Right ventricle myocardium superior (tissue), 1 donor: ENCODE measurements at places on chromosomes 2 and 18. TPM values are rescaled to one million over a fixed set of nuclear protein-coding genes. Genes with fewer than 3 reads are reported as not detected.

DNA sequence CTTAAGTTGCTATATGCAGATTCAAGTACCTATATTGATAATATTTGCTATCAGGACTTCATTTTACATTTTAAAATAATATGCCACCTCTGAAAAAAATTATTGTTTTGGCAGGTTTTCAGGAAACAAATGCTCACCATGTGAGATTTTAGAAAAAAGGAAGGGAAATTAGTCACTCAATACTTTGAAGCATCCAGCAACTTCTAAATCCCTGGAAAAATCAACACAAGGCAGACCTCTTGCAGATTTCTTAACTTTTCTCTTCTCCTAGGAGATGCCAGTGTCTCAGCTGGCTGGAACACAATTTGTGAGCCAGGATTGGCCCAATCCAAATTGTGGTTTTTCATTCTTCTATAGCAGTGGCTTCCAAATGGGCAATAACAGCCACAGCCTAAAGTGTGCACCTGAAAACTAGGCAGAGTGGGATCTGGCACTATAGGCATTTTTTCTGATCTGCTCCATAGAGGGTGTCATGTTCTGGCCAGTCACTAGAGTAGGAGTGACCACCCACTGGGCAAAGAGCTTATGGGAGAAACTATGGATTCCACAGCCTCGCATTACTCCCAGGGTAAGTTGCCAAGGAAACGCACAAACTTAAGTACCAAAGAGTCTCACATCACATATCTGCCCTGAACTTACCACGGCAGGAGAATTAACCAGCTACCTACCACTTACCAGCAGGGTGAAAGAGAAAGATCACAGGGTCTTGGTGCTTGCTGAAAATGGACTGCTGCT, 28.1 kb upstream of the THOC1 start:
- no peak for DNase-seq

DNA sequence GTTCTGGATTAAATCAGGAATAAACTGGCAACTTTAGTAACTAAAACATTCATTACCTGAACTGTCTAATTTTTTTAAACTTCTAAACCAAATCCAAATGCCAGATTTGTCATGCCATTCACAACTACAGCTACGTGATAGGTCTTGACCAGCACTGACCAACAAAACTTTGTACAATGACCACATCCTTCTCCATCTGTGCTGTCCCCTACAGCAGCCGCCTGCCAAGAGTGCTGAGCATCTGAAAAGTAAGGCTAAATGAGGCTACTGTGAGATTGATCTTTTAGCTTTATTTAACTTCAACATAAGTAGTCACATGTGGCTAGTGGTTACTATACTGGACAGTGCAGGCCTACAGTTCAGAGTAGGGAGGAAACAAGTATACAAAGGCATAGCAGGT, 7.6 kb downstream of the FAM168B start:
- no peak for DNase-seq

- DNase-seq = no peak
Observed at GRCh38 chr2:45007961-45008295, 1.3 kb downstream of the SIX2 start.

Gene LRRFIP1
- 88.5 TPM for total RNA-seq

Gene SLC5A7
- 0.19 TPM for total RNA-seq

DNA sequence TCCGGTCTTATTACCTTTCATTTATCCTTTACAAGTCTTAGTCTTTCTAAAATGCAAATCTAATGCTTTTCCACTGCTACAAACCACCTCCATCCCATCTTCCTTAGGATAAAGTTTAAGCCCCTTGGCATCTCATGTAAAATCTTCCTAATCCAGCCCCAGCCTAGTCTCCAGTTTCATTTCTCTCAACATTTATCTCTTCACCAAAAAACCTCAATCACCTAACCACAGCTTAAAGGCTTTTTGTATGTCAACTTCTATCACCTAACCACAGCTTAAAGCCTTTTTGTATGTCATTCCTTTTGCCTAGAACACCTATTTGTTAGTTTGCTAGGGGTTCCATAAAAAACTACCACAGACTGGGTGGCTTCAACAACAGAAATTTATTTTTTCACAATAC, 4.2 kb downstream of the TRAK2 start:
- DNase-seq = no peak

DNA sequence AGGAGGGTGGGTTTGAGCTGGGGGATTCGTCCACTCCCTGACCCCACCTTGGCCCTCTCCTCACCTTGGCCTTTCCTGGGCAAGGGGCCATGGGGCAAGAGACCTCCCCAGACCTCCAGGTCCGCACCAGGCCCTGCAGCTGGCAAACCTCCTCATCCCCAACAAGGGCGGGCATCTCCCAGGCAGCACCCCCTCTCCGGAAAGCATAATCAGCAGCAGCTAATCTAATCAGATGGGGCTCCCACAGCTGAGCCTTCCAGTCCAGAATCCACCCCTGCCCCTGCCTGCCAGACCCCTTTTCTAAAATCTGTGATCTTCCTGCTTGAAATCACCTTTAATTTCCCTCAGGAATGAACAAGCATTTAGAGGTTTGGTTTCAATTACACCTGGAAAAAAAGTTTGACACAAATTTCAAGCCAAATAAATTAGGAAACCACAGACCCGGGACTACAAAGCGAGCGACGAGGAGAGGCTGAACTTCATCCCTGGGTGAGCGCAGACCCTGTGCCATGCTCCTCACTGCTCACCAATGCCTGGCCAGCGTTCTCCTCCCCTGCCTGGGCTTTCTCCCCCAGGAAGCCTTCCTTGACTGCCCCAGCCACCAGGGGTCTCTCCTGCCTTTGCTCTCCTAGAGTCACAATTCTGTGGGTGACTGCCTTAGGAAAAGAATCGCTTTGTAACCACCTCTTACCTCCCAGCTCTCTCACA, 143.0 kb upstream of the MYCN start:
- no peak for DNase-seq

DNA sequence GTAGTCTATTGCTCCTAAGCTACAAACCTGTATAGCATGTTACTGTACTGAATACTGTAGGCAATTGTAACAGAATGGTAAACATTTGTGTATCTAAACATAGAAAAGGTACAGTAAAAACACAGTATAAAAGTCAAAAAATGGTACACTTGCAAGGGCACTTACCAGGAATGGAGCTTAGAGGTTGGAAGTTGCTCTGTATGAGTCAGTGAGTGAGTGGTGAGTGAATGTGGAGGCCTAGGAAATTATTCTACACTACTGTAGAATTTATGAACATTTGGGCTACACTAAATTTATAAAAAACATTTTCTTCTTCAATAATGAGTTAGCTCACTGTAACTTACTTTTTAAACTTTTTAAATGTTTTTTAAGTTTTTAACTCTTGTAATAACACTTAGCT, 19.0 kb downstream of the NABP1 start:
- DNase-seq = no peak

- DNase-seq = no peak
Observed at GRCh38 chr2:133605011-133605765, 36.9 kb upstream of the NCKAP5 start.

DNA sequence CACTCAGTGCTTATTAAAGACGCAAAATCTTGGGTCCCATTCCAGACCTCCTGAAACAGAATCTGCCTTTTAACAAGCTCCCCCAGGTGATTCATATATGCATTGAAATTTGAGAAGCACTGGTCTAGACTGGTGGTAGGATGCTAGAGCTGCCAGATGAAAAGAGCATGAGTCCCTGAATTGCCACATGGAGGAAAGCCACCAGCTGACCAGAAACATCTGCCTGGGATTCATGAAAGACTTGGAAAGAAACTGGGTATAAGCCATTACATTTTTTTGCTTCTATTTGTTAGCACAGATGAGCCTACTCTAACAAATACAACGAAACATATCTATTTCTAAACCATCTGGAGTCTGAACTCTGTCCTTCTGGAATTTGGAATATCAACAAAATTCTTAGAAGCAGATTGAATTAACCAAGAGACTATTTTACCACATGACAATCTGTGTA, 228.9 kb downstream of the RBM43 start:
- DNase-seq = no peak

Gene CEP68
- total RNA-seq = 19.5 TPM

DNA sequence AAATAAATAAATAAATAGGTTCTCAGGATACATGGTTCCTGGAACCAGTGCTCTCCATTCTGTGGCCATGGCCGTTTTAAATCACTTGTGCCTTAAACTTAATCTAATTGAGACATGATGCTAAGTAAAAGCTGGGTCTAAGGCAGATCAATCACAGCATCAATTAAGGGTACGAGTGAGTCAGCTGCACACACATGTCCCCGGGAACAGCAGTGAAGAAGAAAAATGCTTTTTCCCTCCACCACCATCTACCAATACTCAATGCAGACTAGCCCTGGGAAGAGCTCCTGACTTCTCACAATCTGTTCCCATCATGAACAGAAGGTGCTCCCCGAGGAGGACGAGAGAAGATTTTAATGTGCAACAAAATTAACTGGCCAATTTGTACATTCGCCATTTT, 6.8 kb upstream of the CHMP1B start:
- no peak for DNase-seq

DNA sequence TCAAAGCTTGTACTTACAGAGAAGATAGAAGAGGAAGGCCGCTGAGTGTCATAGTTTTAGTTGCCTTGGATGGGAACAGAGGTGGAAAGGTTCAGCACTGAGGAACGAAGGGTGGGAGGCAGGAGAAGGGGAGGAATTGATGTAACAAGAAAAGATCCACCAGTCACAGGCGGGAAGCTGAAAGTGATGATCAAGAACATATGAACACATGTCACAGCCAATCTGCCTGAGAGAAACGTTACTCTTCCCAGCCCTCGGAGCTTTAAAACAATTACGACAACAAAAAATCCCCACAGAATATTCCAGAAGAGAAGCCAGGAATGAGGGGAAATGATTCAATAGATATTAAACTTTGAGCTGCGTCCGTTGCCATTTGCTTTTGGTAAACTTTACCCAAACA, 87.1 kb downstream of the TSHZ1 start:
- no peak for DNase-seq

GRCh38 chr18:43303376-43303775, 26.1 kb upstream of the SYT4 start:
- DNase-seq = no peak

DNA sequence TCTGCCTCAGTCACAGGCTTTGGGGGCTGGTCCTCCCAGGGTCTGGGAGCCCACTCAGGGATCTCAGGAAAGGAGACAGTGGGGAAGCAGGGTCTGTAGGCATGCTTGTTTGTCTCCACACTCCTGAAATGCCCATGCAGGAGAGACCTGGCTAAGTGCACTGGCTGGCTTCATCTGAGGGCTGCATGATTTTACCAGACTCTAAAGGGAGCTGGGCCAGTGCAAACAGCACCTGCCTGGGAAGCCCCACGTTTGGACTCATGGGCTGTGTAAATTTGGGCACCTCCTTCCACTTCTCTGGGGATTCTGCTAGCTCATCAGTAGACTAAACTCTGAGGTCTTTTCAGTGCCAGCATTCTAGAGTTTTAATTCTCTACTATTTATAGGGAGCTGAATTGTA, 33.7 kb downstream of the LYPD1 start:
- DNase-seq = no peak

Gene POTEJ
- not detected for total RNA-seq

- no peak for DNase-seq
Observed at GRCh38 chr2:11923935-11924334, 177.5 kb downstream of the LPIN1 start.
